ENCODE measurements at places on chromosomes 6 and 20.

DNA sequence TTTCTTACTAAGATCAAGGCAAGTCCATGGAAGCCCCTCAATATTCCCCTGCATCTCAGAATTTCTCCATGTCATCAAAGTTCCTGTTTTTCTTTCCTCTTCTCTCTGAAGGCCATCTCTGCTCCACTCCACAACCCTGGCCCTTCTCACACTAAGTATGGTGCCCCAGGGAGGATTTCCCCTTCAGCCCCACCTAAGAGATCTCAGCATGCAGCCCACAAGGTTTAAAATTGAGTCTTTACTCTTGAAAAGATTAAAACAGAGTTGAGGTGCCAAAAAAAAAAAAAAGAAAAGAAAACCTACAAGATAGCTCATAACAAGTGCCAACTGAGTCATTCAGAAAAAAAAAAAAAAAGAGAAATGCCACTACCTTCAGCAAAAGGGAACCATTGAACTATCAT, 36.5 kb upstream of the TNFAIP3 start:
- peak; percentile 72 for DNase-seq

- no peak for DNase-seq
Measured at GRCh38 chr6:20669571-20670314, 135.5 kb downstream of the CDKAL1 start.

GRCh38 chr6:149084808-149085556, 232.5 kb upstream of the TAB2 start:
- no peak for DNase-seq

- peak; percentile 63 for DNase-seq
Measured at GRCh38 chr20:43448748-43449535, 8.8 kb upstream of the SRSF6 start.

DNA sequence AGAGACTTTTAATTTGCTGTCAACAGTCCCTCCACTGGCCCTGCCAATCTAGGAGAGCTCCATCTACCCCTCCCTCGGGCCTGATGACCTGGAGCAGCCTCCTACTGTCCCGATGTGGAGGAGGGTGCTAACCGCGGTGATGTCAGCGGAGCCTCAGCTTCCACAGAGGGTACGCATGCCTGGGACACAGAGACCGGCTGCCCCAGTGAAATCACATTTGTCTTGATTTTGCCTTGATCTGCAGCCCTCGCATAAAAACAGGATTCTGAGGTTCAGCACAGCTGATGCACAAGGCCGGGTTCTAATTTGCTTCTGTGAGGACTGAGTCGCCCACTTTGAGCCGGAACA, 77.6 kb downstream of the STK35 start:
- DNase-seq, result no peak

DNA sequence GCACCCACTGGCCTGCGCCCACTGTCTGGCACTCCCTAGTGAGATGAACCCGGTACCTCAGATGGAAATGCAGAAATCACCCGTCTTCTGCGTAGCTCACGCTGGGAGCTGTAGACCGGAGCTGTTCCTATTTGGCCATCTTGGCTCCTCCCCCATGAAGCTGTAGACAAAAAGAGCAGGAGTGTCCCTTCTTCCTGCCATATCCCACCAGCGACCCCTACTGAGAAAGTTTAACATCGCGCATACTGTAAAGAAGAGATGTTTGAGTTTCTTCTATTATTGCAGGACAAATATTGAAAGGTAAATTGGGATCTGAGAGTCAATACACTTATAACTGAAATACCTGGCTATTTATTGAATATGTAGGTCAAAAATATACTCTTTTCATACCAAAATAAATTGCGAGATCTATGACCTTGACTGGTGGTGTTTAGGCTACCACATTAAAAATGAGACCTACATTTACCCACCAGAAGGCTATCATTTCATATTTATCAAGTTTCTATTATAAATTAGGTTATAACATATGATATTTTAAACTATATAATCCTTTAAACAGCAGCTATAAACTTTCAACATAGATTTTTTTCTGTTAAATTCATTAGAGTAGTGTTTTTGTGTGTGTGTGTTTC, 586.3 kb downstream of the HTR1B start:
- DNase-seq, result no peak

GRCh38 chr6:106702046-106702445, 72.7 kb downstream of the QRSL1 start:
- DNase-seq, result no peak

- no peak for DNase-seq
Measured at GRCh38 chr6:6969761-6970223, 138.0 kb upstream of the RREB1 start.

DNA sequence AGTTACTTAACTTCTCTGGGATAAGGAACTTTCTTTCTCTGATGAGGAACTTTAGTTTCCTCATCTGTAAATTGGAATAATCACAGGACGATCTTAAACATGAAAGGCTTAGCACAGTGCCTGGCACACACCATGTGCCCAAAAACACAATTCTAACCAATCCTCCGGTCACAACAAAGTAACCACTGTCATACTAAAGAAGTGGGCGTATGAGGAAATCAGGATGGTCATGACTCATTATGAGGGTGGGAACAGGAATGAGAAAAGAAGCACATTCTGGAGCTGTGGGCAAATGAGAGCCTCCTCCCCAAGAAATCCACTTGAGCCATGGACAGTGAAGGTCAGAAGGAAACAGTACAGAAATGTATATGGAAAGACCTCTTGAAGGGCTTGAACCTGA, 82.9 kb downstream of the LRFN2 start:
- no peak for DNase-seq

- no peak for DNase-seq
Measured at GRCh38 chr6:136655239-136656014, 105.2 kb upstream of the MAP7 start.

DNA sequence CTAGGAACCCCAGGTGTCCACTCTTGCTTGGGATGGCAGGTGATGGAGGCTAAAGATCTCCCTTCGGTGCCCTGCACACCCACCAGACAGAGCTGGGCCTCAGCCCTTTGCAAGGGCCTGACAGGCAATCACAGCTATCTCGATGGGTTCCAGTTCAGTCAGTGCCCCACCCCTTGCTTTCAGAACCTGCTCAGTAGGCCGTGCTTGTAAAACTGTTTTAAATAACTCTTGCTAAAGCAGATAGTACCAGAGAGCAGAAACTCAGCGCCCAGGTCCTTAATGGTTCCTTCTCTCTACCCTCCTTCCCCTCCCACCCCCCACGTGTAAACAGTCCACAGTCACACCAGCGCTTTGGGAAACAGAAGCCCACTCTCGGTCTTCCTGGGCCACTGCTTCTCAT, 39.2 kb downstream of the C6orf132 start:
- no peak for DNase-seq

- no peak for DNase-seq
Measured at GRCh38 chr6:32635526-32636123, 1.6 kb upstream of the HLA-DQA1 start.

DNA sequence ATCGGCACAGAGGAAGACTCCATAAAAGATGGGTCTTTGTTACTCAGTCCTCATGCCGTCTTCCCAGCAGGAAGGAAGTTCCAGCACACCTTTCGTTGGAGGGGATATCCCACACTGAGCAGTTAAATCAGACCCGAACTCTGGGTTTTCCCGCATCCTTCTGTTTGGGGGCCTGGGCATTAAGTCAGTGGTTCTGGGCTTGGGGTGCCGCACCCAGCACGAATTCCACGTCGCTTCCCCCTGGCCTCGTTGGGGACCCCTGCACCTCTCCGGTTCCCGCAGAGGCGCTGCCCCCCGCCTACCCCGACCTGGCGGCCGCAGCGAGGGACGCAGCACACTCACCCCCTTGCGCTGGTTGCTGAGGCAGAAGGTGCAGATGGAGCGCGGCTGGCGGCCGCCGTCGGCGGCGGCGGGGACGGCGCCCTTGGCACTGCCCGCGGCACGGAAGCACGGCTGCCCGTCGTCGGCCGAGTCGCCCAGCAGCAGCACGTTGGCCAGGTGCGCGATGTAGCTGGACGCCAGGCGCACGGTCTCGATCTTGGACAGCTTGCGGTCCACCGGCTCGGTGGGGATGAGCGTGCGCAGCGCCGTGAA, 641 bp downstream of the TCF15 start:
- DNase-seq, result no peak

GRCh38 chr6:158287047-158287446, 25.2 kb upstream of the TULP4 start:
- DNase-seq, result no peak
